Stomach (tissue), 19 donors: ENCODE measurements at places on chromosomes 12 and 14.

- peak; percentile 67 for DNase-seq
These were observed 6.2 kb upstream of the ELK3 start for GRCh38 chr12:96187956-96188355.

DNA sequence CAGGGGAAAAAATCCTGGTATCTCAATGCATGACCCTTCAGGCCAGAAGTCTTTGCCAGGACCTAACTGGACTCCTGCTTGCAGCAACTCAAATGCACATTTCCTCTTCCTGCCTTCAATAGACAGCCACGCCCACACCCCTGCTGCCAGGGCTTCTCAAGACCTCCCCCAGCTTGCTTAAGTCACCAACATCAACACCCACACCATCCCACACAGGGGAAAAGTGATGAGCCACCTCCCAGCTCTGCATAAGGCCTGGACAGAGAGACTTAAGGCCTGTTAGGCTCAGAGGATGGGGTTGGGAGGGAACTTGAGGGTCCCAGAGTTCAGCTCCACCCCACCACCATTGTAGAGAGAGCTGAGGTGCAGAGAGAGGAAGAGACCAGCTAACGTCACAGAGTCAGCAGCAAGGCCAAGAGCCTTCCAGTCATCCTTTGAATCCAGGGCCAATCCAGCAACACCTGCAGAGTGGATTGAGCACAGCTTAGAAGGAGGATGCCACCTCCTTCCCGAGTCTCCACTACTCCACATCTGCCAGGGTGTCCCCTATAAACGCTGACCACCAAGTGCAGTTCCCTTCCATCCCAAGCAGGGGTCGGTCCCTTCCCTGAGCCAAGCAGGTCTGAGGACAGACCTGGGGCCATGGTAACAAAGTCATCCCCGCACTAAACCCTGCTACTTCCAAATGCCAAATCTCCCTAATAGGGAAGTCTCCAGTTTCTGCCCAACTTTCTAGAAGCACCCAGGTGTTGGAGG lies 50.0 kb downstream of the KDM2B start:
- DNase-seq: peak; percentile 61

DNA sequence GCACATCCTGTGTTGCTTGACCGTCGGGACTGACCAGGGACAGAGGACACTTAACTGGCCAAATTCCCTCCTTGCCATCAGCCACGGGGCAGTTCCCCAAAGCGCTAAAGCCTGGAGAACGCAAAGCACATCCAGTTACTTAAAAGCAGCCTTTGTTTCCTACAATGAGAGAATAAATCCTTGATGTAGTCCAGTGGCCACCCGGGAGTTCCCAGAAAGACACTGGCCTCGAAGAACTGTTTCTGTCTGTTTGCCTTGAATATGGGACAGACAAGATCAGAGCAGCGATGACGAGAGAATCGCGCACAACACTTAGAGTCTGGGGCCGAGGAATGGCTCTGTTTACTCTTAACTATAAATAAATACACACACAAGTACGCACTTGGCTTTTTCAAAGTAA lies 102.2 kb downstream of the TNFAIP2 start:
- no peak for DNase-seq

DNA sequence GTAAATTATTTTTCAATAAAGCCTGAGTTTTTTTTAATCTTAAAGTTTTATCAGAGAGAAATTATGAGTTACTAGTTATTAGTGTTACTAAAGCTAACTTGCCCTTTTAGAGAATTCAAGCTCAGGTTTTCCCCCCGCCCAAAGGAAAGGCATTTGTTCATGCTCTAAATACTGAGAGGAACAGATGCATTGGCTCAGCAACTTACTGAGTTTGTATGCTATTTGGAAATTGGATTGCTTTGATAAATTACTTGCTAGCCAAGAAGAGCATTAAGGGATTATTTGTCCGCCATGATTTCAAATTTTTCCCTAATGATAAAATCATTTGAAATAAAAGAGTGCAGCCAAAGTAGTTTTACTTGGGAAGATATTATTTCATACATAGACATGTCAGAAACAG lies 149.4 kb downstream of the METTL25 start:
- no peak for DNase-seq

DNA sequence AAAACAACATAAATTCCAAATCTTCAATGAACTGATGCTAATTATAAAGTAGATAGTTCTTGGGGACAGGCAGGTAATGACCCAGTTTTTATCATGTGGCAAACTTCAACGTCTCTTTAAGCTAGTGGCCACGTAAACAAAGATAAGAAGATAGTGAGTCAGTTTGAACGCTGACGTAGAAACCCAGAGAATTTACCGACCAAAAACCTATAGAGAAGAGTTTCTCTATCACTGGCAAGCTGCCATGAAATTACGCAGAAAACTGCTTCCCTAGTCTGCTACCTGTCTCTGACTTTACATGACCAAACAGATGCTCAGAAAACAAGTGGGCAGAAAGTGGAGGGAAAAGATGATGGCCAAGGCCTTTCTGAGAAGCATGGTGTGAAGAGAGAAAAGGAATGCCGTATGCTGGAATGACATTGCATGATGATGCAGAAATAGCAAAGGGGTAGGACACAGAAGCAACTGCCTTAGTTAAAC lies 136.3 kb downstream of the ITPR2 start:
- no peak for DNase-seq

GRCh38 chr14:72876005-72876709 lies 17.7 kb downstream of the DPF3 start:
- no peak for DNase-seq

DNA sequence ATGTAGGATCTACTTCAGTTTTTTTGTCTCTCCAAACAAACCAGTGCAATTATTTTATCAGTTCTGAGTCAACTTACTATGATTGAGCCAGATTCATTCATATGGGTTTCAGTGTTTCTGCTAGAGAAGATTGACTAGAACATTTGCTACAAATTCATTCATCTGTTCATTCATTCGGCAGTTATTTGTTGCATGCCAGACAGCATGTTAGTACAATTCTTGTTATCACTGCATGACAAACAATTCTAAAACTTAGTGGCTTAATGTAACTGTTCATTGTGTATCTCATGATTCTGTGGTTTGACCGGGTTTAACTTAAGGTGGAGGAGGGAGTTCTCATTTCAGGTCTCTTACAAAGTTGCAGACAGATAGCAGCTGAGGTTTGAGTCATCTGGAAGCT lies 52.3 kb downstream of the POLR3B start:
- no peak for DNase-seq

DNA sequence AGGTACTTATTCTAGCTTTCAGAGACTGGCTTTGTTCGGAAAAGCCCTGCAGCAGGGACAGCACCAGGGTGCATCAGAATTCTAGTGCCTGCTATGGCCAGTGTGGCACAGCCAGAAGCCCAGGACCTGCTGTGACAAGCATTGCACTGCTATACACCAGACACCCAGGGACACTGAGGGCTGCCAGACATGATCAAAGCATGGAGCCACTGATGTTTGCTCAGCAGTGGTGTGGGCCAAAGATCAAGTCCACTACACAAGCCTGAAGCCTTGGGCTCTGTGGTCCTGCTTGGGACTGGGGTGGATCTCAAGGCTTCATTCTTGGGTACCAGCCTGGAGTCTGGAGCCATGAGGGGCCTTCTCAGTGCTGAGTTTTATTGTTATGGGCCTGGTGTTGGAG lies 36.1 kb upstream of the CDKN3 start:
- no peak for DNase-seq

- DNase-seq: no peak
These were observed 65.9 kb downstream of the DDX51 start for GRCh38 chr12:132078190-132078589.

DNA sequence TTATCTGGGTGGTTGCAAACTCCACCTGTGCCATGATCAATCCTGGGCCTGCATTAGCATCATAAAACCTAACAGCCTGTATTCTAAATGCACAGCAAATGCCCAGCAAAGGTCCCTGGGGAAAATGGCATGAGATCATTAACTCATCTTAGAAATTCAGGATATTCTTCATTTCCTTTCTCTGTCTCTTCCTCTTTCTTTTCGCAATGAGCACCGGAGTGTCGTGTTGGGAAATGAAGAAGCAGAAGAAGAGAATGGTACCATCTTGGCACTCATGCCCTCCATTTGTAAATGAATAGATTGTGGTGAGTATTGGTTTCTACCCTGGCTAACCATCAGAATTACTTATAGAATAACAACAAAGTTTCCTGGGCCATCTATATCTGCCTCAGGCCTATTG lies 193.6 kb downstream of the GALC start:
- no peak for DNase-seq

DNA sequence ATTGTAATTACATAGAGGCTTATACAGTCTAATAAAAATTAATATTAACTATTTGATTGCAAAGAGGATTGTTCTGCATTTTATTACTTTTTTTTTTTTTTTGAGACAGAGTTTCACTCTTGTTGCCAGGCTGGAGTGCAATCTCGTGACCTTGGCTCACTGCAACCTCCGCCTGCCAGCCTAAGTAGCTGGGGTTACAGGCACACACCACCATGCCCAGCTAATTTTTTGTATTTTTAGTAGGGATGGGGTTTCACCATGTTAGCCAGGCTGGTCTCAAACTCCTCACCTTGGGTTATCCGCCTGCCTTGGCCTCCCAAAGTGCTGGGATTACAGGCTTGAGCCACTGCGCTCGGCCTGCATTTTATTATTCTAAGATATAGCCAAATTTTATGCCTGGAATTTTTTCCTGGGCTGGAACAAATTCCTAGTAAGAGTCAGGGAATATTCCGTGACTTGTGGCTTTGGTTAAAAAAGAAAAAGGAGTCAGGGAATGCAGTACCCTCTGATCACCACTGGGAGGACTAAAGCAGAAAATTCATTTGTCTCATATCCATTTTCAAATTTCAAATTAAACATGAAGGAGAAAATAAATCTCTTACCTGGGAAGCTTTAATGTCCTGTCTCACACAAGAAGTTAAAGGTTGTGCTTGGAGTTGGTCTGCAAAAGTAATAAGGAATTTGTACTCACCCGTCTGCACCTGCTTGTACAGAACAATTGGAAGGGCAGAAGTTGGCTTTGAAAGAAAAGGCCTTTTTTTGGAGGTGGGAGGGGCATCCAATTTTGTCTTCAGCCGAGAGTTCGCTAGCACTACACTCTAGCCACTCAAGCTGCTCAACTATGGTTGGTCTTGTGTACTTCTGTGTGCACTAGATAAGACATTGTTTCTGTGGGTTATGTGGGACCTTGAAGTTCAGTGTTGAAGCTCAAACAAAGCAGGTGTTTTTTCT lies 8.7 kb downstream of the MARK3 start:
- peak; percentile 63 for DNase-seq

DNA sequence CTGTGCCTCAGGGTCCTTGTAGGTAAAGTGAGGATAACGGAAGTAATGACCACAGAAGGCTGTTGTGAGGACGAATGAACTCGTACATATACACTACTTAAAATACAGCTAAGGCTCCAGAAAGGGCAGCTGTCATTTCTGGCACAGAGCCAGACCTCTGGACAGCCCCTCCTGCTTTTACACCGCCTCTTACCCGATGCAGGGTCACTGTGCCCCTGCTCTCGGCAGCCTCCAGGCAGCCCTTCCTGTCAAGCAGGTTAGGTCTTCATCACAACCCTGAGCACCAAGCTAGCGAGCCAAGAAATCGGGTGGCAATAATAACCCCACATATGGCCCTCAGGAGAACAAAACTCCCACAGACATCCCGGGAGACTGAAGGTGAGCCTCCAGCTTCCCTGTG lies 8.5 kb downstream of the TMEM229B start:
- no peak for DNase-seq

DNA sequence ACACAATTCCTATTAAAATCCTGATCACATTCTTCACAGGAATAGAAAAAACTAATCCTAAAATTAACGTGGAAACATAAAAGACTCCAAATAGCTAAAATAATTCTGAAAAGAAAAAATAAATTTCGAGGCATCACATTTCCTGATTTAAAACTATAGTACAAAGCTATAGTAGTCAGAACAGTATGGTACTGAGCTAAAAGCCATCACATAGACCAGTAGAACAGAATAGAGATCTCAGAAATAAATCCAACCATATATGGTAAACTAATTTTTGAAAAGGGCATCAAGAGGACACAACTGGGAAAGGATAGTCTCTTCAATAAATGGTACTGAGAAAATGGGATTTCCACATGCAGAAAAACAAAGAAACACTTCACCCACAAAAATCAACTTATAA lies 125.2 kb upstream of the DAAM1 start:
- DNase-seq: no peak

- no peak for DNase-seq
These were observed 55.6 kb upstream of the CDKL1 start for GRCh38 chr14:50452296-50452695.

- DNase-seq: no peak
These were observed 157.2 kb downstream of the ANO4 start for GRCh38 chr12:100951756-100952155.

DNA sequence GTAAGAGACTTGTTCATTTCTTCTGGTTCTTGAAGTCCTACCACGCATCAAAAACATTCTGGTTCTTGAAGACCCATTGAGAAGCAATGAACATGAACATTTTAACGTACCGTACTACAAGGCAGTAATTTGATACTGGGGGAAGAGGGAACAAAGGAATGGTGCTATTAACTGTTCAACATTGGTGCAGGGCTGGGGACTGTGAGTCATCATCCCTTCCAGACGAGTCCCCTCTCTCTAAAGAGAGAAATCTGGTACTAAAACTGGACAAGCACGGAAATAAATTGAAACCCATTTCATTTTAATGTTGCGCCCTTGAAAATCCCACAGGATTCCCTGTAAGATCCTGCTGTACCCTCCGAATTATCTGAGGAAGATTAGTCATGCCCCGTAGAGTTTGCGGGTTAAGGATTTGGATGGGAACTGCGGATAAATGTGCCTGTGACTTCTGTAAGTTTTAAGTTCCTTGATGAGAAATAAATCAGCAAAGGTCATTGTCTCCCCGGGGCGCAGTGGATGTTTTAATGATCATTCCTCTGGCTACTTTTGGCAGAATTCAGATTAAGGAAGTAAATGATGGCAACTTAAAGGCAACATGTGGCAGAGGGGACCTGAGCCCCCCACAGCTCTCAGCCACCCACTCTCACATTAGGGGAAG lies 78.6 kb downstream of the KCNK13 start:
- DNase-seq: no peak

GRCh38 chr12:82408844-82409243 lies 50.5 kb downstream of the METTL25 start:
- no peak for DNase-seq

- DNase-seq: no peak
These were observed 209.4 kb upstream of the PLXNC1 start for GRCh38 chr12:93938931-93939330.

DNA sequence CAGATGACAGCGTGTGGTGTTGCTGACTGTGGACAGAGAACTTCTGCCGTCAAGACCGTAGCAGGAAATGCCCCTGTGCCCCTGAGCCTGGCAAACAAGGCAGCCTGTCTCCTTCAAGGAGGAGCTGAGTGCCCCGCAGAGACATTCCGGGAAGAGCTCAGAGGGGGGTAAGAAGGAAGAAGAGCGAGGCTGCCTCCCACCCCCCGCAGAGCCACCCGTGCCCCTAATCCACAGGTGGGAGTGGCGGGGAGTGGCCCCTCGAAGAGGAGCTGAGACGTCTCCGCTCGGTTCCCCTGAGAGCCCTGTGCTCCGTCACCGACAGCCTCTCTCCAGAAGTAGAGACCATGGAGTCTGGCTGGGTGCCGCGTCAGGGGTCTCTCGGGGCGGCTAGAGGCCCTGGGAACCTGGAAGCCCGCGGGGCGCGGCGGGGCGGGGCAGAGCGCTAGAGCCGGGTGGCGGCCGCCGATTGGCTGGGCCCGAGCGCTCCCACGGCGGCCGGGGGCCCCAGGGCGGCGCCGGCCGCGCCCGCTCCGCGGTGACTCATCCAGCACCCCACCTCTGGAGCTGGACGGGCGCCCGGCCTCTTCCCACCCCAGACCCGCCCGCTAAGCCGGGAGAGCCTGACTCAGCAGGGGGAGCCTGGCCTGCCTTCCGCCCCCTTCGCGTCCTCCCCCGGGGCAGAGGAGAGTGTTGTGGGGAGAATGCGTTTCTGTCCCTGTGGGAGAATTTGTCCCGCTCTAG lies 25.2 kb upstream of the KRT78 start:
- peak; percentile 87 for DNase-seq

GRCh38 chr12:3976351-3976938 lies 103.2 kb upstream of the PARP11 start:
- DNase-seq: no peak
